Activated T-cell treated with anti-CD3 and anti-CD28 coated beads, Interleukin-2, amount 50 U/mL, for 48 hours (primary cell): ENCODE measurements at places on chromosomes 11 and 22.

DNA sequence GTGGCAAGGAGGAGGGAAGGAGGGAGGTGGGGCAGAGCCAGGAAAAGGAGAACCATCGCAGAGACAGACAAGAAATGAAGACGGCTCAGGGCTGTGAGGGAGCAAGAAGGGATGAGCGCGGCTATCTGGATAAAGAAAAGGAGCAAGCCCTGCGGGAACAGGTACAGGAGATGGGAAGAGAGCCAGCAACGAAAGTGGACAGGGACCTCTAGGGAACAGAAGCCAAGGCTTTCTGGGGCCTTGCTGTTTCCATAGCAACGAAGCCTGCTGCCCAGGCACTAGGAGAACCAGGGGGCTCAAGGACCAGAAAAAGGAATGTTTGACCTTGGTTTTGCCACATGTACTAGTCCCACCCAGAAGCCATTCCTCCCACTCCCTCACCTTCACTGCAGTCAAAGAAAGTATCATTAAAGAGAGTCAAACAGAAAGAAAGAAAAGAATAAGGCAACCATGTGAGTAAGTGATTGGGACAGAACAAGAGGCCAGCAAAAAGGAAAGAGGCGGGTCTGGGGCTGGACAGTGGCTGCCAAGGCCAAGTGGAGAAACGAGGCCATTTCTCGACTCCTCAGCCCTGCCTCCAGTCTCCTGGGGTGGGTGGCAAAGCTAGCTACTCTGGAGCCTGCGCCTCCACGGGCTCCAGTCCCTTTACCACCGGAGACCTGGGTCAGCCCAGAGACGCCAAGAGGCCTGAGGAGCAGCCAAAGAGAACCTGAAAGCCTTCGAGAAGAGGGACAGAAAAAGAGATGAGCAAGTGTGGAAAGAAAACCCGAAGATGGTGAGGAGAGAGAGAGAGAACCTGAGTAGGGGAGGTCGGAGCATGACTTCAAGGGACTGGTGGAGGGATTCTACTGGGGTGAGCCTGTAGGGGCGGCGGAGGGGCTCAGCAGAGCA lies 35.1 kb downstream of the NRXN2 start:
- DNase-seq, result no peak

GRCh38 chr11:34278693-34279297 lies 79.0 kb downstream of the ABTB2 start:
- no peak for DNase-seq

DNA sequence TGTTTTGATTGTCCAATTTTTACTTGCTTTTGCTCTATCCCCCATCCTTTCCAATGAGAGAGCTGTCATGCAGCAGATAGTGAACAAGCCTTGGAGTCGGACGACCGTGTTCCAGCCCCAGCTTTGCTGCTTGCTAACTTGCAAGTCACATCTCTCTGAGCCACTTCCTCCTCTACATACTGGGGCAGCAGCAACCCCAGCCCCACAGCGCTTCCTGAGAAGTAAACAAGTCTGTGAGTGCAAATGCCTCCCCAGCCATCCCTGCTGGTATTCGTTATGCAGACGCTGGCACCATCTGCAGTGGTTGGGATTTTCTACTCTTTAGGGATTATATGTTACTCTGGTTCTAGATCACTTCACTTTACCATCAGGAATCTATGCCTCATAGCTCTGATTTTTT lies 35.0 kb downstream of the TPBGL start:
- peak; percentile 58 for DNase-seq

- DNase-seq, result no peak
These were observed 27.5 kb downstream of the ABCC8 start for GRCh38 chr11:17449158-17449557.

GRCh38 chr11:36192425-36193289 lies 96.6 kb downstream of the COMMD9 start:
- DNase-seq, result no peak

DNA sequence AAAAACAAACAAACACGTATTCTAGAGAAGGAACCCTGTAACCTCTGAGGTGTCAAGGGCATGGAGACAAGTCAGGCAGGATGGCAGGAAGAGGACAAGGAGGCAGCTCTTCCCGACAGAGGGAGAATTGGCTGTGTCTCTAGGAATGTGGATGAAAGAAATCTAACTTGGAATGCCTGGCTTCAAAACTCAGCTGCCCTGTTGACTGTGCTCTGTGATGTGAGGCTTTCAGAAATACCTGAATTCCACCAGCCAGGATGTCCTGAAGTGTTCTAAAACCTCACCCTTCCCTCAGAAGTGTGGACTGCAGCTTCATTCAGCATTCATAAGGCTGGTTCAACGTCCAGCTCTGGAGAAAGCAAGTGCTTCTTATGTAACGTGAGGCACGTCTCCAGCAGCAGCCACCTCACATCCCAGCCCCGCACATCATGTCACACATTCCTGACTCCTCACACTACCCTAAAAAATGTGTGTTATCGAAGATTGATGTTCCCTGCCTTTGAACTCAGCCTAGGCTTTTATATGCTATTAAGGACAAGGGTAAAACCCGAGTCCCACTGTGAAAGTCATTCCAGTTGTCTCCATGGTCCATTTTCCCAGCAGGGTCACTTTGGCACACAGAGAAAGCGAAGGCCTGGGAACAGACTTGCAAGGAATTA lies 398.9 kb downstream of the ETS1 start:
- no peak for DNase-seq

GRCh38 chr11:134656861-134657540 lies 245.0 kb upstream of the B3GAT1 start:
- DNase-seq, result peak; percentile 6

- DNase-seq, result no peak
These were observed 3.3 kb downstream of the LMO1 start for GRCh38 chr11:8260202-8260966.

GRCh38 chr11:45683271-45684058 lies 18.0 kb upstream of the CHST1 start:
- no peak for DNase-seq

DNA sequence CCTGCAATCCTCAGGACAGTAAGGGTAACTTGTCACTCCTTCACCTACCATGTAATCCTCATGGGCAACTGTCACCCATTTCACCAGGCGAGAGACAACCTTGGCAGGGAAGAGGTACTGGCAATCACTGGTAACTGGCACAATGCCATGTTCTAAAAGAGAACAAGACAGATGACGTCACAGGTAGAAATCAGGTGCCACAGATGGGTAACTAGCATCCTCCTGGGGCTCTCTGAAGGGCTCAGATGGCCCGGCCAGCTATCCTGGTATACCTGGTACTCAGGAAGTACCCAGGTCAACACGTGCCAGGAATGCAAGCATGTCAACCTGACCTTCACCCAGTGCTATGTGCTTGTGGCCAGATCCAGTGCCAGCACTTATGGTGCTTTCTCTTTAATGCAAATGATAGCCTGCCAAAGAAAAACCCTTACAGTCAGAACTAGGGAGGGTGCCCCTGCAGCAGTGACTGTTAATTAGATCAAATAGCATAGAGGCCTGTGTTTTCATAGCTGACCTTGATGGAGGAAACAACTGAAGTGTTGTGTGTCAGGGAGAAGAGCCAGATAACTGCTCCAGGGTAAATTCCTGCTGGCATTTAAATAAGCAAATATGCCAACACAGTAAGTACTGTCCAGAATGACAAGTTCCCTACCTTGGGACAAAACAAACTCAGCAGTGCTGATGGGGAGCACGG lies 36.2 kb downstream of the THOC5 start:
- DNase-seq, result no peak

- DNase-seq, result no peak
These were observed 36.1 kb downstream of the GNB1L start for GRCh38 chr22:19818324-19819207.

DNA sequence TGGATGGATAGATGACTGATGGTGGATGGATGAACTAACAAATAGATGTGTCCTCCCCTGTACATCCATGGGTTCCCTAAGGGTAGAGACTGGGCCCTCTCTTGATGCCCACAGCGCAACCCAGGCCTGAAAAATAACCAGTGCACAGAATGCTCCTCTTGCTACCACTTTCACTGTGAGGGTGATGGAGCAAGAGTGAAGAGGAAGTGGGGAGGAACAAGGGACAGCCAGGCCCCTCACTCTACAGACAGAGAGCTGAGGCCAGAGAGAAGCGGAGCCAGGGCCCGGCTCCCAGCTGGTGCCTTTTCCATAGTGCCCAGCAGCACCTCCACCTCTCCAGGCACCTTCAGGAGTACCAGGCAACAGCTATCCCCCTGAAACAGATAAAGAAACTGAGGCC lies 67.7 kb downstream of the THAP12 start:
- DNase-seq, result no peak

DNA sequence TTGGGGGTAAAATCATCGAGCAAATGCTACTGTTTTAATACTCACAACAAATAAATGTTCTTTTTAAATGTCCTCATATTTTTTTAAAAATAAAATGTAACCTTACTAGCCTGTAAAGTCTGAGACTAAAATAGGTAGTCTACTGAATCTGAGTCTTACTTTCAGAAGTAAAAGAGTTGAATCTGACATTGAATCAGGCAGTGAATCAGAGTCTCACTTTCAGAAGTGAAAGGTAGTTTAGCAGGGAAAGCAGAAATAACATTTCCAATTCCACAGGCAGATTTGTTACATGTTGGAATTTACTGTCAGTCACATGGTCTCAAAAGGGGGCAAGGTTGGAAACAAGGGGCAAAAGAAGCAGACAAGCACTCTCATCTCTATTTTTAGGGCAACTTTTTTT lies 143.0 kb downstream of the ELP4 start:
- DNase-seq, result no peak

DNA sequence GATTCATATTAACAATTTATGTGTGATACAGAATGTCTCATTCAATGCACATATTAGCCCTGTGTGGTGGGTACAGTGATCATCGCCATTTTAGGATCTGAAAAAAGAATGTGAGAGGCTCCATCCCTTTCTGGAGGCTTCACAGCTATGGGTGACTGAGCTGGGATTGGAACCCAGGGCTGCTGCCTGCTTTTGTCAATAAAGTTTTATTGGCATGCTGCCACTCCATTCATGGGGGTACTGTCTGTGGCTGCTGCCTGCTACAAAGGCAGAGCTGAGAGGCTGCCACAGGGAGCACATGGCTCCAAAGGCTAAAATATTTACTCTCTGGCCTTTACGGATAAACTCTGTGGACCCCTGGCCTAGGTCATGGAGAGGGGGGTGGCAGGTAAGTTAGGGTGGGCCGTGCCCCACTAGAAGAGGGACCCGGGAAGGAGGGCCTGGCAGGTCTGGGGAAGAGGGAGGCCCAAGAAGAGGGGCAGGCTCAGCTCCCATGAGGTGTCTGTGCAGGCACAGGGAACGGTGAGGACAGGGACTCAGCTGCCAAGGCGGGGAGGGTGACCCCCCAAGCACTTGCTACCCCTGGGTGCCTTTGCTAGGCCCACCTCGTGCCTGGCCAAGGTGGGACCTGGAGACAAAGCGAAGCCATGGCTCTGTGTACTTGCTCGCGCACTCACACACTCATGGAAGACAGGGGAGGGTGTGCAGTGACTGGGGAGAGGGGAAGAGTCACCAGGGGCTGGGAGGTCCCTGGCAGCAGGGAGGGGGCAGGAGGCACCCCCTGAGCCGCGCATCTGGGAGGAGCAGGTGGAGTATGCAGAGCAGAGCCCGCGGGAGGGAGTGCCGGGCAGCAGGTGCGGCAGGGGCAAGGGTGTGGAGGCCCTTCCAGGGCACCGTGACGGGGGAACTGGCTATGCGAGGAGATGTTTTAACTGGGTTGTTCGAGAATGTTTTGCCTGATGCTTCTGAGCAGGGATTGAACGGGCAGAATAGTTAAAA lies 335.3 kb downstream of the CTTN start:
- no peak for DNase-seq

GRCh38 chr11:76314741-76315090 lies 66.2 kb downstream of the THAP12 start:
- no peak for DNase-seq

- no peak for DNase-seq
These were observed 148.8 kb downstream of the NCAM1 start for GRCh38 chr11:113110046-113110445.

GRCh38 chr11:88337181-88337986 lies at the start of gene CTSC:
CTSC (minus strand) TSS chr11:88337736; CDS start chr11:88337672, 64 bp downstream.
- DNase-seq, result peak; percentile 96

- DNase-seq, result no peak
These were observed 61.7 kb downstream of the PTPRJ start for GRCh38 chr11:48041877-48042695.

DNA sequence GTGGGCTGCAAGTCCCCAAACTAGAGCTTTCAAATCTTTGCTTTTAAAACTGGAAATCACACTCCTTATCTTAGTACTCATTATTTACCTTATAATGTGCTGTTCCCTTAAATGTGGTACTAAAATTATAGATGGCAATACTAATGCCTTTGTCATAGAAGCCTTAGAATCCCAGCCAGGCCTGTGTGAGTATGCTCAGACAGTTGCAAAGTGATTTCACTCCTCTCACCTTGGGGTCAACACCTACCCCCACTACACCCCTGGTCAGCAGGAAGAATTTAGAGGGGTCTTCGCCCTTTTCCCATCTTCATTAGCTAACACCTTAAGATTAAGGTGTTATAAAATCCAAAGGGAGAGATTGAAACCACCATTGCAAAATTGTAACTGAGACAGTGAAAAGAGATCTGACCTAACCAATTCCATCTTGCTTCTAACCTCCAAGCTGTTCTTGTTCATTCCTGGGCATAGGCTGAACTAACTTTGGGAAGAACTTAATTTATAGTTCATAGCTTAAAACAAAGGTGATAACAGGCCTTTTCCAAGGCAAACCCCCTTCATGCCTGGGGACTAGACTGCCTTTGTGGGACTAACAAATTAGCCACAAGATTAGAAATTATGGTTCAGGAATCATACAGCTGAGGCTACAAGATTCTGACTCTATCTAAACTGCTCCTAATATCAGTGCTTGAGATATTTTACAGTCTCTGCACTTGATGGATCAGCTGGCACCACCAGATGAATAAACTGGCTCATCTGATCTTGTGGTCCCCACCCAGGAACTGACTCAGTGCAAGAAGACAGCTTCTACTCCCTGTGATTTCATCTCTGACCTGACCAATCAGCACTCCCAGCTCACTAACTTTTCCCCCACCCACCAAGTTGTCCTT lies 10.4 kb upstream of the MRPL17 start:
- DNase-seq, result peak; percentile 67

DNA sequence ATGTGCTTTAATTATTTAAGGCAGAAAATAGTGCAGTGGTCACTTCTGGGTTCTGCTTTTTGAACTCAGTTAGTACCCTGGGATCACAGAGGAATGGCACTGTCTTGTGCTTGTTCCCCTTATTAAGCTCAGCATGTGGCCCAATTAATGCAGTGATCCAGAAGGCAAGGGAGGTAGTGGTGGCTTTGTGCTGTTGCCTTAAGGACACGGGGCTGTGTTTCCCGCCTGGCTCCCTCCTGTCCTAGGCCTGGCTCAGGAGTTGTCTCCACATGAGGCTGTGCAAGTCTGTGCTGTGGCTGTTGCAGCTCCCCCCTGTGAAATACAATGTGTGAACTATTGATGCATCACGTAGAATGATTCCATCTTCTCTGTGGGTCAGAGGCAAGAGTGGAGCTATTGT lies 49.2 kb upstream of the CABP7 start:
- DNase-seq, result no peak

DNA sequence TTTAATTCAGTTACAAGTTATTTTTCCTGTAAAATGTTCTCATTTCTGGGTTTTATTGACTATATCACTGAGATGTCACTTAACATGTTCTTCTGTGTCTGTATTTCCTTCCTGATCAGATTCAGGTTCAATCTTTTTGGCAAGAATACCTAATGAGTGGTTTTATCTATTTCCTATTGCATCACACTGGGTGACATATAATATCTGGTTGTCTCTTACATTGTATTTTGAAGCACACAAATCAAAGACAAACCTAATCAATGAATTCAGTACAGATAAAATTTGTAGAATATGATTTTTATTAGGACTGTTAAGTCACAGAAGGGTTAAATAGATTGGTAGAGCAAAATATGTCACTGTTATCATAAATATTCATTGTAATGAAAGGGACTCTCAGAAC lies 60.4 kb downstream of the BCL2L13 start:
- DNase-seq, result no peak

- no peak for DNase-seq
These were observed 3.7 kb downstream of the MS4A1 start for GRCh38 chr11:60459345-60459744.
